Glutamatergic neuron (in vitro differentiated cells): ENCODE measurements at places on chromosomes 2 and 18.

DNA sequence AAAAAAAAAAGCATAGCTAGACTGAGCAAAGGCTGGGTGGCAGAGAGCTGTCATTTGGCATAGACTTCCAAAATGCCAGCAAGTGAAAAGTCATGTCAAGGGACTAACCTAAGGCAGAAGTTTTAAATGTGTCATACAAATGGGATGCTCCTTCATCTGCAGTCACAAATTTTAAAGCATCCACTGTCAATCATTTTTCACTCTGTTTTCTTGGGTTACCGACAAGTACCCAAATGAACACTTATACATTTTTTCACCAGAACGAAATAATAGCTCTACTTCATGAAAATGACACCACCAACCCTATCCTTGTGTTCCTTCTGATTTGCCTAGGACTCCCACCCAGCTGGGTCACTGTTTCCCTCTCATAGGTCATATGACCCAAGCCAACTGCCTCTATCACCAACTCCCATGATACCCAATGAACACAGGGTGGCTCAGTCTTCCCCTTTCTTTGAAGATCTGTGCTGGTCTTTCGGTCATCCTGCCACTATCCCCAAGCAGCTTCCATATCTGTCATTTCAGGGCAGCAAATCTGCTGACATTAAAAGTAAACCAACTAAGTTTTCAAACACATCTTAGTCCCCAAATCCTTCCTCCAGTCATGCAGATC lies 21.5 kb downstream of the KLF7 start:
- DNase-seq = no peak

DNA sequence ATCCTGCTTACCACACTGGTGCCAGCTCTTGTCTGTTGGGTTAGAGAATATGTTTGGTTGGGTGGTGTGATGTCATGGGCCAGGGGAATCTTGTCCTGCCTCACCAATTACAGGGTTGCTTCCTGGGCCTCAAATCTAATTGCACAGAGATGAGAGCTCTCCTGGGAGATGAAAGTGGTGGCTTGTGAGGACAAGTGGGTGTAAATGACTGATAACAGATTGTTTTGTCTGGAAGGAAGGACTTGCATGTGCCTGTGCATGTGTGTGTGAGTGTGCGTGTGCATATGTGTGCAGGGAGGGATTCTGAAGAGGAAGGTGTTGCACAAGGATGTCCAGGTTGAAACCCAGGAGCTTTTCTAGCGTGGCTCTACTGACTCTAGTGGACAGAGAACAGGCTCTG lies 271.9 kb downstream of the LOXHD1 start:
- no peak for DNase-seq

GRCh38 chr2:241896746-241897201 lies 27.2 kb downstream of the RTP5 start:
- DNase-seq = no peak

DNA sequence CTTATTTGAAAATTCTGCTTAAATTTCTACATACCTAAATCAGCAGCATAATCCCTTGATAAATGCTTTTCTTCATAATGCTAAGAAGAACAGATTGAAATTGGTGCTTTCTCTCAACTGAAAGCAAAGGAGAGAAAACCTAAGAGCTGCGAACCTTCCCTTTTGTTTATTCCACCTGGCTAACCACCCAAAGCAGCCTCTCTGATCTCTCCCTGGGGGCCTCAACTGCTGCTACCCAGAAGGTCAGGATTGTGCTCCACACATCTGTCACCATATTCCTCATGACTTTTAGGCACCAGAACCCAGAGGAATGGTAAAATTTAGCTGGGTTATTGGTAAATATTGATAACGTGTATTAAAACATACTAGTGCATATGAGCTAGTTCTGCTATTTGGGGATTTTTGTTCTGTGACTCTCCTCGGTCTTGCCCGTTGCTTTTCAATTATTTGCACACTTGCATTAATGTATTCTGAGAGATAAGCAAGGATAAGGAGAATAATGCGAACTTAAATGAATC lies 334.1 kb downstream of the RIT2 start:
- DNase-seq = peak; percentile 56

- no peak for DNase-seq
These were observed 40.7 kb downstream of the INPP4A start for GRCh38 chr2:98485453-98485755.

- no peak for DNase-seq
These were observed 114.3 kb downstream of the ARHGEF4 start for GRCh38 chr2:130951018-130951417.

GRCh38 chr18:26268454-26268853 lies 42.2 kb downstream of the TAF4B start:
- DNase-seq = no peak

- no peak for DNase-seq
These were observed 290.5 kb upstream of the REV1 start for GRCh38 chr2:99780276-99780675.

GRCh38 chr2:159090514-159091201 lies 122.2 kb downstream of the TANC1 start:
- no peak for DNase-seq

- DNase-seq = no peak
These were observed 58.8 kb downstream of the GPC1 start for GRCh38 chr2:240494194-240494793.

DNA sequence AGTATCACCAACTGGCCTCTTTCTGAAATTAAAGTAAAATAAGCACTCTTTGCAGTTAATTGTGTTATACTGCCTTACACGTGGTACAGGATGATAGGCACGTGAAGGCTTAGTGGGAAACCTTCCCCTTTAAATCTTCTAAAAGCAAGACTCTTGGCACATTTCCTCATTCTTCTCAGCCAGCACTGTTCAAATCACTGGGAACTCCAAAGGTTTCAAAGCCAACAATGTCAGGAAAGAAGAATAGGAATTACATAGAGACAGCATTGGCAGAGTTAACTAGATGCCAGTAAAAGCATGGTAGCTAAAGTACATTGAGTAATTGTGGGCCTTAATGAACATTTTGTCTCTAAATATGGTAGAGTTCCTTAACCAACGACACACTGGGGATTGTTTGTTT lies 96.4 kb downstream of the DTNA start:
- DNase-seq = no peak

GRCh38 chr2:196294516-196294909 lies 123.1 kb upstream of the STK17B start:
- DNase-seq = no peak

DNA sequence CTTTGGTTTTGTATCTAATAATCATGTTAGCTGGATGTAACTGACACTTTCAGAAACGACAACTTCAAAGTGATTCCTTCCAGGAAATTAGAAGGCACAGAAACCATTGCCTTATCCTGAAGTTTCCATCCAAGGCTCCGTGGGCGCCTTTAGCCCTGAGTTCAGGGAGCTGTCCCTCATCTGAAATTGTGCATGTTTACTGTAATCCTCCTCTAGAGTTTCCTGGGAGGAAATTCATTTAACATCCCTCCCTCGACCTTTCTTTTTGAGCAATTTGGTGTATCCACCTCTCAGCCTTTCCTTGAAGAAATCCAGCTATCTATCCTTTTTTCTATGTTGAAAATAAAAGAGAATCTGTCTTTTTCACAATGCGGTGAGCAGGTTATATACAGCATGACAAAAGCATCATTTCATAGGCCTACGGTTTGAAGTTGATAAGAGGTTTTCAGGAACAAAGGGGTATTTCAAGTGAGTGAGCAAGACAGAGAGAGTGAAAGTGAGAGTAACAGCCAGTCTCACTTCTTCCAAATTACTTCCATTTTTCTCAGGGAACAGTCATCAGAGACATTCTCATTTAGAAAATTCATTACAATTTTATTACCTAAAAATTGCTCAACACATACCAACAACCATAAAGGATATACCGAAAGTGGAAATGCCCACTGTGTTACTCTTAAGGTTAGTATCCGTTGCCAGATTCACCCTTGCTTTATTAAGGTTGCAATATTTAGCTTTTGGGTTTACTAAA lies 167.3 kb downstream of the MREG start:
- DNase-seq = no peak

GRCh38 chr2:64133828-64134227 lies 10.4 kb downstream of the PELI1 start:
- no peak for DNase-seq

GRCh38 chr2:160984426-160985077 lies 175.7 kb upstream of the TANK start:
- DNase-seq = no peak

DNA sequence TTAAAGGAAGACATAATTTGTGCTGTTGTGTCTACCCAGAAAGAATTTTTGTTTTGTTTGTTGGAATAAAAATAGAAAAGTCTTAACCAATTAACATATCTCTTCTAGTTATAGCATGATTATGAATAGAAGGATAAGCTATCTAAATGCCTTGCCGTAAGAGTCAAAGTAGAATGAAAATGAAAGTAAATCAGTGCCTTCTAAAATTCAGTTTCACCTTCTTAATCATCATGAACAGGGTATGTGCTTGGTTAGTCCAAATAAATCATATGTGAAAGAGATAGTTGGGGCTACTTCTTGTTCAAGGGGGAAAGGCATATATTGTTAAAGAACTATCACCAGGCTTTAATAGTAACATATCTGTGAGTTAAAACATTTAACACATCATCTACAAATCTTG lies 91.5 kb downstream of the GULP1 start:
- no peak for DNase-seq

- no peak for DNase-seq
These were observed 213.7 kb downstream of the AGAP1 start for GRCh38 chr2:235707411-235708096.

GRCh38 chr2:227617316-227618230 lies at the start of gene SCYGR4:
TSS of gene SCYGR4 (plus strand) at chr2:227617498. CDS start at chr2:227617498, 0 bp downstream.
- no peak for DNase-seq

DNA sequence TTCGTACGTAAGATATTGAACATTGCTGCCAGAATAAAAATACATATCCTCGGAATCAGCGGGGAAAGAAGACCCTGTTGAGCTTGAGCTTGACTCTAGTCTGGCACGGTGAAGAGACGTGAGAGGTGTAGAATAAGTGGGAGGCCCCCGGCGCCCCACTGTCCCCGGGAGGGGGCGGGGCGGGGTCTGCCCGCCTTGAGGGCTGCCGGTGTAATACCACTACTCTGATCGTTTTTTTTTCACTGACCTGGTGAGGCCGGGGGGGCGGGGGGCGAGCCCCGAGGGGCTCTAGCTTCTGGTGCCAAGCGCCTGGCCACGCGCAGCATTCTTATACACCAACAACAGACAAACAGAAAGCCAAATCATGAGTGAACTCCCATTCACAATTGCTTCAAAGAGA lies 324.0 kb upstream of the REG3G start:
- DNase-seq = no peak

DNA sequence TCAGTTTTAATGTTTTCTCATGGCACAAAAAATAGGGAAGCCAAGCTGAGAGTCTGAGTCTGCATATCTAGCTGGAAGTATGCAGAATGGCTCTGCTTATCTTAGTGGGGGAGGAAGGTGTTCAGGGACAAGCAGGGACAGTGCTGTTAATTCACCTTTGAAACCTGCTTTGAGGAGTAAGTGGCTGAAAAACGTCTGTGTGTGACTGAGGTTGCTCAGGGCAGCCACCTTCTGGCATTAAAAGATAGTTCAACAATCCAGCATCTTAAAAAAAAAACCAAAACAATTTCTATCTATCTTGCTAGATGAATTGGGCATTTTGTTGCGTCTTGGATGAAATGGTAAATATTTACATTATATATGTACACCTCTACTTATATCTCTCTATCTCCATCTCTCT lies 2.0 kb upstream of the TRPM8 start:
- DNase-seq = no peak

DNA sequence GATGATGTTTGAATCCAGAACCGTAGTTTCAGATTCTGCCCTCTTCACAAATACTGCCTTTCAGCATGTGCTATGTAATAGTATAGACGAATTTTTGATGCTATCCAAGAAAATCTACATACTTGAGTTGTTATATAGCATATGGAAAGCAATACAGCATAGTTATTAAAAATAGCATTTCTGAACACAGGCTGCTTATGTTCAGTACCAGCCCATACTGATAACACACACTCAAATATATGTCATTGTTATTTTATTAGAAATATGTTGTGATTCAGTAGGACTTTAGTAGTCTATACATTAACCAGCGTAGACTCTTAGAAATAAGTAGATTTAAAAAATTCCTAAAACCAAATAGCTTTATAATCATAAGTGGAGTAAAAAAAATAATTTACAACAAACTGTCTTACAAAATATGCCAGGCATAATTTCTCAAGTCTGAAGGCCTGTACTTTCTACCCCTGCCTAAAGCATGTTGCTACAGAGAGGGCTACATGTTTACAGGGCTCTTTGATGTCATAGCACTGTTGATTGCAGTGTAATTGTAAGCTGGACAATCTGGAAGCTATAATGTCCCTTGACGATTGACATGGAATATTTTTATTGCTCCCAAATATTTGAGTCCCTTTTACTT lies 86.3 kb downstream of the ASXL3 start:
- DNase-seq = no peak

DNA sequence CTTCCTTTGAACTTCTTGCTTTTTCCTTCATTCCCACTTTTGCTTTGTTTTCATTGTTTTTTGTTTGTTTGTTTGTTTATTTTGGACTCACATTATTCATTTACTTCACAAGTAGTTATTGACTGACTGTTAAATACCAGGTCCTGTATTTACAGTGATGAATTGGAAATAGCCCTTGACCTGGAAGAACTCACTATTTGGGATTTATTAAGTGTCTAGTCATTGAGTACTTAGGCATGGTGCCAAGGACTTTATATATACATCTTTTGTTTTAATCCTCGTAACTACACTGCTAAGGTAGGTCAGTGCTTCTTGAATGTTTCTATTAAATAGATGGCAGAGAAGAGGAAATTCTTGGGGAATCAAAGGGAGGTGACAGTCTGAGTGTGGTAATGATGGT lies 11.1 kb downstream of the SPOPL start:
- DNase-seq = no peak

DNA sequence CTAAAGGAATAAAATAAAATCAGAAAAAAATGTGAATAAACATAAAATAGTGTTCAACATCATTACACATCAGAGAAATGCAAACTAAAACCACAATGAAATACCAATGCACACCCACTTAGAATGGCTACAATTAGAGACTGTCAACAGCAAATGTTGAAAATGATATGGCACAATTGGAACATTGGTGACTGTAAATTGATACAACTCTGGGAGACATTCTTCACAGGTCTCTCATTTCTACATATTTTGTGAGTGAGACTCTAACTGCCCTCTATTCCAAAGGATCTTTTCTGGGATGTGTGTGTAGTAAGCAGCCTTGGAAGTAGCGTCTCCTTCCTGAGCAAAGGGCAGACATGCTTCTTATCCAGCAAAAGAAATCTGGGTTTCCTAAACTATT lies 323.0 kb downstream of the FBXO15 start:
- no peak for DNase-seq

DNA sequence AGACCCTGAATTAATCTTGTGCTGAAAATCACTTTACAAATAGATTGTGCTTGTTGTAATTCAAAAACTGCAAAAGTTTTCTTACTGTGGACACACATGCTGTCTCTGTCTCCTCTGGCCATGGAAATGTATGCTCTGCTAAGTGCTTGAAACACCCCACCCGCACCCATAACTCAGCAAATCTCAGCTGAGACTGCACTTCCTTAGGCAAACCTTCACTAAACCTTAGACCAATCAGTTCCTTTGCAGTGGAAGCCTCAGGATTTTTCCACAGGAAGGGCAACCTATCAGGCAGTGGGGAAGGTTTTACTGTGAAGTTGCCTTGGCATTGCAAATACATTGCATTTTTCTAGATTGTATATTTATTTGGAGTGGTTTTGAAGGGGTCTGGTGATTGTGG lies 62.2 kb upstream of the PLA2R1 start:
- no peak for DNase-seq

- DNase-seq = no peak
These were observed 128.7 kb downstream of the RNF144A start for GRCh38 chr2:7045601-7046590.

GRCh38 chr2:141653184-141653583 lies 477.6 kb downstream of the LRP1B start:
- DNase-seq = no peak
